ENCODE measurements at places on chromosomes 16 and 17.

DNA sequence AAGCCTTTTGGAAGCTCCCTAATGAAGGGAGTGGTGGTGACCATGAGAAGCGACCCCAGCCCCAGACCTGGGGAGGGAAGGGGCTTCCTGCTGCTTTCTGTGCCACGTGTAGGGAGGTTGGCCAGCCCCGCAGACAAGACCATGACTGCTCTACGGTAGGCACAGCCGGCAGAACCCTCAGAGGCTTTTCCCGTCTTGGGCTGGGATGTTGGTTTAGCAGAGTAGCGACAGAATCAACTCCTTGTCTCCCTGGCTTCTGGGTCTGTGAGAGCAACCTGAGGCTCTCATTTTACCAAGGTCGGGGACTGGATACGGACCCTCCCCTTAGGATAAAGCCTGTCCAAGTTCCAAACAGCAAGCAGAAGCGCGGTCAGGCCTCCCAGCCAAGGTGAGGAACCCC, 123.3 kb downstream of the AXIN2 start:
- DNase-seq = no peak

DNA sequence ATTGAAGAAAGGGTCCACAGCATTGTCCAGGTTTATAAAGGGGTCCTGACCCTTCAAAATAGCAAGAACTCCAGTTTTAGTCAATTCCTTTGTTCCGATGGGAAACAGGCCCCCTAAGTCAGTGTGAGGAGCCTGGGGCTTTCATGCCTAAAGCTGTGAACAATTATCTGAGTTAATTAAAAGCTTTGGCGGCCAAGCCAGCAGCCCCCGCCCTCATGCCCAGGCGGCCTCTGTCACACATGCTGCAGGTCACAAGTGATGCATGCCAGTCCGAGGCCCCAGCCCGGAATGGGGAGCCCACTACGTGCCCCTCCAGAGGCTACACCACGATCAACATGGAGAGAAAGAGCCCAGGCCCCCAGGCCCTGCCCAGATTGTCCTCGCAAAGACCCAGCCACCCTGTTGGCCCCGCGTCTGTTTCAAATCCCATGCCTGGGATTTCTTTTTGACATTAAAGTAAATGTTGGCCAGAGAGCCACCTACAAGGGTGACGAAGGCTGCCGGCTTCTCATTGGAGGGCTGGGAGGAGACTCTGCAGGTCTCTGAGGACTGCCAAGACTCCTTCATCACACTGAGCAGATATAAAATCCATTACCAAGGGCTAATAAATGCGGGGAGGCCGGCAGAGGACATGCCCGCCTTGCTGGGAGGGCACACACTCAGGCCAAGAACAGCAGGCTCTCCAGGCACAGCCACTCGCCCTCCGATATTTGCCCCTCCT, 14.5 kb upstream of the PITPNM3 start:
- no peak for DNase-seq

DNA sequence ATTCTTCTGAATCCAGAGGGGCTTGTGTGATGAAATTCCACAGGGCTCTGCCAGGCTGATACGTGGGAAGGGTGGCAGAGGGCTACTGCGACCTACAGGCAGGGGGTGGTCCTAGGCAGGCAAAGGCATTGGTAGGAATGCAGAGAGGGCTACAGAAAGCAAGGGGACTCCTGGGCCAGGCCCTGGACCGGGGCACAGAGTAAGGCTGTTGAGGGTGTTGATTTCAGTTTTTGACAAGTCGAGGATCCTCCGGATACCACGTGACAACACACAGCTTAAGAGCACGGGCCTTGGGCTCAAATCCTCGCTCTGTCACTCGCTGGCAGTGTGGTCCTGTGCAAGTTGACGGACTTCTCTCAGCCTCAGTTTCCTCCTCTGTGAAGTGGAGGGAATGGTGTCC, 19.1 kb upstream of the DOC2B start:
- no peak for DNase-seq

DNA sequence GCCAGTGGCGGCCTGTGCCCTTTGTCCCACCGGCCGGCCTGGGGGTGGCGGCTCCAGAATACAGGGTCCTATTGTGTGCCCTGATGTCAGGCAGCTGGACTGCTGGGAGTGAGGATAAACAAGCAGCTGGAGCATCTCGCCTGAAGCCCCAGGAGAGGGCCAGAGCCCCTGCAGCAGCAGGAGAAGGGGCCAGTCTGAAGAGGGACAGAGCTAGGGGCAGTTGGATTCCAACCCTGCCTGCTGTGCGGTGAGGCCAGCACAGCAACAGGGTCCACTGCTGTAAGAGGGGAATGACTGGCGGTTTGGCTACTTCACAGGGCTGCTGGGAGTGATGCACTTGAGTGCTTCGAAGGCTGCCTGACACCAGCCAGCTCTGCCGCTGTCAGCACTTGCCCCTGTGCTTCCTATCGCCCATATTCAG, 25.0 kb downstream of the RAB11FIP4 start:
- DNase-seq = no peak

DNA sequence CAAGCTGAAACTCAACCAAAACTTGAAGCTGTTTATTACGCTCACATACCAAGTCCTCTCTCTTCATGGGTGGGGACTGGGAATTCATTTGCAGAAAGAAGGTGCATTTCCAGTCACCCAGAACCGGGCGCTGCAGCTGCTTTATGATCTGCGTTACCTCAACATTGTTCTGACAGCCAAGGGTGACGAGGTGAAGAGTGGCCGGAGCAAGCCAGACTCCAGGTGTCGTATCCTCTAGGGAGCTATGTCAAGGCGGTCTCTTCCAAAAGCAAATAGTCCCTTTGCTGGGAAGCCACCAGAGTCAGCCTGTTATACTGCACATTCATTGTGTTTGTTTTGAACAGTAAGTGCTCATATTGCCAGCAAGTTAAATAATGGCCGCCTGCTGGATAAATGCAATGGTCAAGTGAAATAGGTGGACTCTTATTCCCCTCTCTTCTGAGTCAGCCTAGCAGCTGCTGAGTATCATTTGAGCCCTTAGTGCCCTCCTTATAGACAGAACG, 12.7 kb downstream of the COG1 start:
- no peak for DNase-seq

GRCh38 chr16:20175358-20175757, 101.7 kb upstream of the GPR139 start:
- DNase-seq = no peak

GRCh38 chr17:7807206-7807605, 26.8 kb upstream of the KDM6B start:
- DNase-seq = no peak

All from activated CD4-positive, alpha-beta T cell treated with anti-CD3 and anti-CD28 coated beads, Interleukin-2, amount 50 U/mL, for 16 hours (primary cell).